ENCODE measurements at places on chromosomes 7 and 10.
A peak's percentile ranks its signal among the peaks of the same experiment; 100 is the strongest.

GRCh38 chr7:43242628-43243255 lies 130.3 kb downstream of the HECW1 start:
- DNase-seq: no peak

- DNase-seq: no peak
These were observed 41.8 kb downstream of the UNC5B start for GRCh38 chr10:71253981-71254818.

- no peak for DNase-seq
These were observed 16.2 kb downstream of the CHST3 start for GRCh38 chr10:71980181-71981014.

DNA sequence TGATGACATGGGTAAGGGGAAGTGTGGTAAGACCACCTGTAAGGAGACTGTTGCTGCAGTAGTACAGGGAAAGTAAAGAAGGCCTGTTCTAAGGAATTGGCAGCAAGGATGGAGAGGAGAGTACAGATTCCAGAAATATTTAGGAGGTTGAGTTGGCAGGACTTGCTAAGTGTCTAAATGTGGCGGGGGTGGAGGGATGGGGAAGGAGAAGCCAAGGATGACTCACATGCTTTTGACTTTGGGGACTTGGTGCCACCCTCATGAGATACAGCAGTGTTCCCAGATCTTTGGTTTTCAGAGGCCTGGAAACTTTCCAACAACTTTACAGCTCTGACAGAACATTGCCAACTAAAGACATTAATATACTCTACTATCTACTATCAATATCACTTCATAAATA lies 45.4 kb downstream of the CDK6 start:
- DNase-seq: no peak

- no peak for DNase-seq
These were observed 49.7 kb upstream of the GLCCI1 start for GRCh38 chr7:7918736-7919448.

DNA sequence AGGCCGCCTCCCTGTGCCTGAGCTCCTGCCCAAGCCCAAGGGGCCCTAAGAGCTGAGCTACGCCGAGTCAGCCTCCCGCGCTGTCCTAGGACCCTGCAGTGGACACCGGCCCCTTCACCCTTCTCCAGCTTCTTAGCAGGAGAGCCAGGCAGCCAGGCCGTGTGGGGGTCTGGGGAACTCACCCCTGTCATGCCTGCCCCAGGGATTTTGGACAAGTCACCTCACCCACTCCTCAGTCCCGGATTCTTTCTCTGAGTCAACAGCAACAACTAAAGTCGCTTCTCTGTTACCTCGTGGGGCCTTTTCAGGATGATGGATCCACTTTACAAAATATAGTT lies 79.3 kb downstream of the MKI67 start:
- DNase-seq: no peak

GRCh38 chr10:93384006-93384405 lies 98.1 kb downstream of the MYOF start:
- DNase-seq: peak; percentile 30

- DNase-seq: no peak
These were observed at the start of gene CYP3A5 for GRCh38 chr7:99679400-99680191. Gene CYP3A5 (minus strand): TSS chr7:99679996. CDS start chr7:99679896, 100 bp downstream.

DNA sequence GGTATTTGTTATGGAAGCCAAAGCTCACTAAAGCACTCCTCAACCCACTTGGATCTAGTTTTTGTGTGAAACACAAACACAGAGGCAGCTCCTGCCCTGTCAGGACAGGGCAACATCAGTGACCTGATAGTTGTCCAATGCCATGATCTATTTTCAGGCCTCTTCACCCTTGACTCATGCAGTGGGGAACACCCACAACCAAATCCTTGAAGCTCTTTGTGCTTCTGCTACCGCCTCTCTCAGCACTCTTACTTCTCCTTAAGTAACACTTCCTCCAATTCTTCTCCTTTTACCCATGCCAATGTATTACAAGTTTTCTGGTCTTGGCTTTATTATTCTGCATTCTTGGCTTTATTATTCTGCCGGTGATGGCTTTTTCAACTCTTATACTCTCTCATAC lies 425.3 kb downstream of the INHBA start:
- DNase-seq: no peak

- DNase-seq: no peak
These were observed 302.1 kb downstream of the ADK start for GRCh38 chr10:74453169-74453568.

GRCh38 chr7:155349601-155350331 lies 52.1 kb downstream of the INSIG1 start:
- DNase-seq: no peak

GRCh38 chr10:123139521-123140163 lies 3.9 kb downstream of the HMX3 start:
- no peak for DNase-seq

DNA sequence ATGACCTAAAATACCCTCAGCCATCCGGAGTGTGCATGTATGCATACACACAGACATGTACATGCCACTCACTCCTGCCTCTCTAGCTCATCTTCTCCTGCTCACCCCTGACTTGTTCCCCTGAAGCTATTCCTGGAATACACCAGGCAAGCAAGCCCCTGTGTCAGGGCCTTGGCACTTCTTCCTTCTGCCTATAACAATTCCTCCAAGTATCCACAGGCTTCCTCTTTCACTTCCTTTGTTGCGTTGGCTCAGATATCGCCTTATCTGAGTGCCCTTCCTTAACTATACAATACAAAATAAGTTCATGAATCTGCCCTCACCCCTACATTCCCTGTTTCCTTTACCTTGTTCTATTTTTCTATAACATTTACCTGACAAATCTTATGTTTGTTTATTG lies 88.8 kb downstream of the NOD1 start:
- DNase-seq: no peak

DNA sequence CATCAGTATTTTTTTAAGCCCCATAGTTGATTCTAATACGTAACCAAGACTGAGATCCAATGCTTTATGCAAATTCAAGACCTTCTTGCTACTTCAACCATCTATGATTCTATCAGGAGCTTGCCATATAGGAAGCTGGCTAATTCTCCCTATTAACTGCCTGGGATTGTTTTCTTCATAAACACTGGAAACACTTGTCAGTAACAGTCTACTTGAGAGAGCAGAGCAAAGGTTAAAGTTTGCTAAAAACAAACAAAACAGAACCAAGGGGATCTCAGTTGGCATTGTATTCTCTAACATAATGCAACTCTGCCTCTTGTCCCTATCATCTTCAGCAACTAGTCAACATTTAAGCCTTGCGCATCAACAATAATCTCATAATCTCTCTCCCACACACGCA lies 21.0 kb upstream of the PTPN12 start:
- DNase-seq: no peak

DNA sequence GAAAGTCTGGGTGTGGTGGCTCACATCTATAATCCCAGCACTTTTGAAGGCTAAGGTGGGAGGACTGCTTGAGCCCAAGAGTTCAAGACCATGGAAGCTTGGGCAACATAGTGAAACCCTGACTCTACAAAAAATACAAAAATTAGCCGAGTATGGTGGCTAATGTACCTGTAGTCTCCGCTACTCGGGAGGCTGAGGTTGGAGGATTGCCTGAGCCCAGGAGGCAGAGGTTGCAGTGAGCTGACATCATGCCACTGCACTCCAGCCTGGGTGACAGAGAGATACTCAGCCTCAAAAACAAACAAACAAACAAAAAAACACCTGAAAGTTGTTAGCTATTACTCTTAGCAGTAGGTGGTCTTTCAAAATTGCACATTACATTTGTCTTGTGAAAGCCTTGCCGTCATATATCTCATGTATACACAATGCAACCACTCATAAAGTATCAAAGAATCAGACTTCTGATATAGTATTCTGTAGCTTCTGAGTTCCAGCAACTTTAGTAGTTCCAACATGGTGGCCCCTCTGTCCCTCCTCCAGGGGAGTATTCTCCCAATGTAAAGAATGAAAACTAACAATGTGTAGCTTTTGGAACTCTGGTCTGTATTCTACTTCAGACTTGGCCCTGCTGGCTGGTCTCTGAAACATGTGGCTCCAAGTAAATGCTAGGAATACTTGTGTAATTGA lies 101.5 kb downstream of the ZNF92 start:
- DNase-seq: no peak

DNA sequence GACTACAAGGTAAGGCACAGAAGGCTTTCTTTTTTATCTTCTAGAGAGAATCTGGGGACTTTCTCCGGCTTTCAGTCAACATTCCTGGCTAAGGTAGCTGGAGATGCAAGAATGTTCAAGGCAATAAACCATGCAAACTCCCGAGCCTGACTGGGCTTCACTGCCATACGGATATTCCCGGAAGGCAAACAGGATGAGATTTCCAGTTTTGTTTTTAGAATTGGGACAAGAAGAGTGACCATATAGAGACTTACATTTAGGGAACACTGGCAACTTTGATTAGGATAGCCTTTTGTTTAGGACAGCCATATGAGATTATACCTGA lies 269 bp downstream of the CALD1 start:
- no peak for DNase-seq

GRCh38 chr10:107022600-107023354 lies 141.7 kb downstream of the SORCS1 start:
- DNase-seq: no peak

- no peak for DNase-seq
These were observed 216.7 kb upstream of the ETV1 start for GRCh38 chr7:14206121-14206520.

DNA sequence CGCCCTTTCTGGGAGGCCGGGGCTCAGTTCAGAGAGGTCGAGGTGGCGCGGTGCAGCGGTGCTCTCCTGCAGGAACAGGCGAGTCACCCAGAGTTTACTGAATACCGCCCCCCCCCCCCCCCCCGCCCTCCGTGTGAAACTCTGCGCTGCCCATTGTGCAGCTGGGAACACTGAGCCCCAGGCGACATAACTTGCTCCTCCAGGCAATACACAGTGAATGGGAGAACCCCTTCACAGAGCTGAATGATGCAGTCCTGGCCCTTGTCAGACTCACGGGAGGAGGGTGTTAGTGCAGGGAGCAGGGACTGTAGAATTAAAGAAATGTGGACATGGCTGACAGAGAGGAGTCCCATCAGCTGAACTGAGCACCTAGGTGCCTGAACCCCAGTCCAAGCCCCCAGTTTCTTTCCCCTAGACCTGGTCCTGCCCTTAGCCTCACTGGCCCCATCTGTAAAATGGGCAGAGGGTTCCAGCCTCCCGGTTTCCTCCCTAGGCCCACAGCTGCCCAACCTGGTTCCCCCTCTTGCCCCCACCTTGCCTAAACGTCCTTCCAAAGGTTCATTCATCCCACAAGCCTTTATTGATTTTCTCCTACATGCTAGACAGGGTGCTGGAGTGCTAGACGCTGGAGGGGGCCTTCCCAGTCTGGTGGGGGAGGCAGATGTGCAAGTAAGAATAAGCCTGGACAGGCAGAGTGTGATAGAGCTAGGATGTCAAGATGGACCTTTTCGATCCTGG lies 869 bp upstream of the LOXL4 start:
- DNase-seq: peak; percentile 52

Measured in NCI-H1417 (cell line).